NCI-H2081 (cell line): ENCODE measurements at places on chromosomes 2 and 18.

GRCh38 chr2:180722551-180723239 is 257.7 kb upstream of the UBE2E3 start:
- no peak for DNase-seq

GRCh38 chr18:49944663-49945062 is 131.3 kb upstream of the ACAA2 start:
- DNase-seq, result no peak

GRCh38 chr2:196234672-196235071 is 63.3 kb upstream of the STK17B start:
- DNase-seq, result no peak

- DNase-seq, result peak; percentile 38
Measured at GRCh38 chr18:76518860-76519538, 24.0 kb upstream of the ZNF516 start.

GRCh38 chr18:48514786-48515185 is 24.0 kb upstream of the CTIF start:
- peak; percentile 45 for DNase-seq

DNA sequence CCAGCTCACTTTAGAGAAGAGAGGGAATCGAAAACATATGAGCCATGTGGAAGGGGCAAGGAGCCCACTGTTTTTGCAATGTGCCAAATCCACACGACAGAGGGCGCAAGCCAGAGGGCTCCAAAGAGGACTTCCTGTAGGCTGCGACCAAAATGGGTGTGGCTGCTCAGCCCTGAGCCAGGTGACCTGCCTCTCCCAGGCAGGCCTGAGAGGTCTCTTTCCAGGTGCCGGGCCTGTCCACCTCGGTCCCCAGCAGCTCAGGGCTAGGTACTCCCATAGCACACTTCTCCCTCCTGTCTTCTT is 153.8 kb downstream of the TTC32 start:
- DNase-seq, result no peak

DNA sequence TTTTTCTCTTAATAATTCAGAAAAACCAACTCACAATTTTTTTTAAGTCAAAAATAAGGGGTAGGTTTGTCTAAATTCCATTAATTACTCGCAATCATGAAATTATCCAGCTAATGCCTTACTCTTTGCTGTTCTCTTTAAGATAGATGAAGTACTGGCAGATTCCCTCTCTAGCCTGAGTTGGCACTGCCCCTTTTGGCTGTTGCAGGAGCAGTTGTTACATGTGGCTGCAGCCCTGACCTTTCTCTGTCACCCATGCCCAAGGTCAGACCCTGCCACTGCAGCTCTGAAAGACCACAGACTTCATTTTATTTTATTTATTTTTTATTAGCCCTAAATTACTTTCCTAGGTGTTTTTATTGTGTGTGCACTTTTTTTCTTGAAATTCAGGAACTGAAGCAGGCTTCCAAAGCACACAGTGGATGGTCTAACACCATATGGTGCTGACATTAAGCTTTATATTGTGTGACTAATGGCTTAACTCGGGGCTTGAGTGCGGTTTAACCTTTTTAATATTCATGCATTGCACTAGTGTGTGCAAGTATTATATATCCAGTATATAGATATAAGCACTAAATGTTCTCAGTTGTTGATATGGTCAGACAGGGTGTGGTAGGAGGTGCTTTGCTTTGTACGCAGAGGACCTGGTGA is 313.0 kb downstream of the CDH2 start:
- peak; percentile 25 for DNase-seq

- no peak for DNase-seq
Measured at GRCh38 chr2:191148281-191148680, 2.5 kb downstream of the STAT4 start.

- no peak for DNase-seq
Measured at GRCh38 chr2:204026294-204026693, 89.7 kb downstream of the ICOS start.

DNA sequence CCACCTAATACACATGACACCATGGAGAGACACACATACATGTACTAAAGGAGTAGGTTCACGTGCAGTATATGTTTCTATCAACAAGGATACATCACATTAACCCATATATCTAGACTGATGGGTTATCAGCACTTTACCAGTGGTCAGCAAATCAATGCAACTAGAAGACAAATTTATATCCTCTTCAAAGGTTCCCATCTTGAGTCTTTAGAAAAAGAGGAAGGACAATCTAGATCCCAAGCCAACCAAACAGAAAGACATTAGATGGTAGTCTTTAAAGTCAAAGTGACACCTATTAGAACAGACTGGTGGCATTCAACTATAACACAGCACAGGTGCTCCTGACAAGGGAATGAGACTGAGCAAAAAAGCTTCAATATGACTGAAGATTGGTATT is 13.8 kb upstream of the SERTAD2 start:
- no peak for DNase-seq

DNA sequence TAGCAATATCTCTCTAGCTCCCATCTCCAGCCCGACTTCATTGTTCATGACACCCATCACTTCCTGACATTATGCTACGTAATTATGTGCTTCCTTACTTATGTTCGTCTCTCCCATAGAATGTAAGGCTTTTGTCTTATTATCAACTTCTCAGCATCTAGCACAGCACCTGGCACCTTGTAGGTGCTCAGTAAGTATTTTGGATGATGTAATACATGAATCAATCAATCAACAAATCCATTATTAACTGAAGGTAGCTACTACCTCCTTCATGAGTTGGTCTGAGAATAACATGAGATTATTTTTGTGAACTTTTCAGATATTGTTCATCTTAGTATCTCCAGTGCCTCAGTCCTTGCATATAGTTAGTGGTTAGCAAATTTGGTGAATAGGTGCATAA is 109.3 kb downstream of the EN1 start:
- DNase-seq, result no peak

GRCh38 chr18:70643812-70644211 is 355.0 kb downstream of the SOCS6 start:
- no peak for DNase-seq

DNA sequence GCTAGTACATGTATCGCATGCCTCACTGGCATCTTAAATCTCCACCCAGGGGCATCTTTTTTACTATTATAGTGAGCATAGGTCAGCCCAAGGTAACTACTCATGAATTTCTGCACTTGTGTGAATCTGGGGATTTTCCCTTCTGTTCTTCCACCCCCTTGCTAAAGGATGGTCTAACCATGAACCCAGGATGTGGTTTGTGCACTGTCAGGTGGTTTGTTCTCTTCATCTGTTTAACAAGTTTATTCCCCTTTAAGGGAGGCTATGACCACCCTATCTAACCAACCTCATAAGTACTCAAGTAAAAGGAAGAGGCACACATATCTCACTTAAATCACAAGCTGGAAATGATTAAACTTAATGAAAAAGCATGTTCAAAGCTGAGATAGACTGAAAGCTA is 243.0 kb downstream of the RPRM start:
- DNase-seq, result no peak

- no peak for DNase-seq
Measured at GRCh38 chr2:191923652-191923997, 76.7 kb upstream of the CAVIN2 start.

GRCh38 chr18:1050012-1050657 is 145.5 kb downstream of the ADCYAP1 start:
- DNase-seq, result no peak

DNA sequence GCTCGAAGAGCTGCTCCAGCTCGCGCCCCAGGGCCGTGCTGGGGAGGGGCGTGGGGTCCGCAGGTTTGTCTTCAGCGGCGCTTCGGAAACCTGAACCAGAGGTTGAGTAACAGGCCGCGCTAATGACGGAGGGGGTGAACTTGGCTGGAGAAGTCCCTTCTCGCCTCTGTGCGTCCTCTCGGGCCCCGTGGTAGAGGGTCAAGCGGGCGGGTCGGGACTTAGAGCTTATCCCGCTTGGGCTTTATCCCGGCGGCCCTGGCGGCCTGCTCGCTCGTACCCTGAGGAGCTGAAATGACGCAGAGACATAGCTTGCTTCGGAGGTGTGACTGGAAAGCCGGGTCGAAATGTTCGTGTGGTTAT is 479 bp downstream of the RNMT start:
- no peak for DNase-seq

- peak; percentile 72 for DNase-seq
Measured at GRCh38 chr2:118855451-118856279, 8.2 kb upstream of the EN1 start.

GRCh38 chr2:172484253-172484652 is 56.9 kb downstream of the ITGA6 start:
- DNase-seq, result no peak

- DNase-seq, result no peak
Measured at GRCh38 chr2:160457588-160457987, 36.0 kb downstream of the RBMS1 start.

- DNase-seq, result no peak
Measured at GRCh38 chr2:230849633-230850357, 14.9 kb upstream of the ITM2C start.

DNA sequence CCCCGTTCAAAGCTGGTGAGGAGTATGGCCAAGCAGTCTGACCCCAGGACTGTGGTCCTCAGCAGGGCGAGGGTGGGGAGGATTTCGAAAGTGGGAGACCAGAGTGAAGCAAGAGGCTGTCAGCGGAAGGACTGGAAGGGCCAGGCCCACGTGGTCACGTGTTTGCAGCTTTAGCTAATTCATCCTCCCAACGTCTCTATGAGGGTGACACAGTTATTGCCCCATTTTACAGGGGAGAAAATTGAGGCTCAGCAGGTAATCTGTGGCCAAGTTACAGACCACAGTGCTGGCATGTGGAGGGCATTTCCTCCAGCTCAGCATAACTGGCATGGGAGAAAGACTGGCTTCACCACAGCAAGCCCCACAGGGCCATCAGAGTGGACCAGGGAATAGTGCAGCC is 45.4 kb upstream of the LTBP1 start:
- no peak for DNase-seq

DNA sequence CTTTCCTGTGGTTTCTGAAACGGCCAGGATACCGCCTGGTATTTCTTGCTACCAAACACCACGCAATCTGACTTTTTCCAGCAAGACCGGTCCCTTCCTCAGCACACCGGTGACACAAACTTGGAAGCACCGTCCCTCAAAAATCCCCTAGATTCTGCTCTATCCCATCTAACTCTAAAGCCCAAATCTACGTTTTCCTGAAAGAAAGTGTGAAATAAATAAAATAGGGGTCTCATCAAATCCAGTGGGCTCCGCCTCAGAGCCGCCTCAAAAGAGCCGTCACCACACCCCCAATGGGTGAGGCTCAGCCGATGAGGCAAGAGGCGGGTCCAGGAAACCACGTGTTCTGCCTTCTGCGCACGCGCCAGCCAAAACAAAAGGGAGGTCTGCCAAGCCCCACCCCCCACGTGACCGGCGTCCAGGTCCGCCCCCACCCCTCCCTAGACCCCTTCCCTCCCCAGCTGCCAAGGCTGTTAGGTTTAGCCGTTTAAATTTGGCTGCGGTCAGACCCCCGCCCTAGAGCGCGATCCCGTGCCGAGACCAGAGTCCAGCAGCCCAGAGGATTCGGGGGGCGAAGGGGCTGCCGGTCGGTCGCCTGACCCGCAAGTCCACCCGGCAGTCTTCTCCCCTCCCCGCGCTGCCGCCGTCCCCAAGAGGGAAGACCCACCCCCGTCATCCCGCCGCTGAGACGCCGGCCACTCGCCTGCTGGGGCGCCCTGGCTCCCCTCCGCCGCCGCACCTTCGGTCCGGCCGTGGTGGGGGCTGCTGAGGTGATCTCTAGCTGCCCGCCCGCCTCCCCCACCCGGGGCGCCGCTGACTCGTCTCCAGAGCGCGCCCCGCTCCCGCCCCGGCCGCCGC is 534 bp downstream of the KANSL1L start:
- peak; percentile 95 for DNase-seq

DNA sequence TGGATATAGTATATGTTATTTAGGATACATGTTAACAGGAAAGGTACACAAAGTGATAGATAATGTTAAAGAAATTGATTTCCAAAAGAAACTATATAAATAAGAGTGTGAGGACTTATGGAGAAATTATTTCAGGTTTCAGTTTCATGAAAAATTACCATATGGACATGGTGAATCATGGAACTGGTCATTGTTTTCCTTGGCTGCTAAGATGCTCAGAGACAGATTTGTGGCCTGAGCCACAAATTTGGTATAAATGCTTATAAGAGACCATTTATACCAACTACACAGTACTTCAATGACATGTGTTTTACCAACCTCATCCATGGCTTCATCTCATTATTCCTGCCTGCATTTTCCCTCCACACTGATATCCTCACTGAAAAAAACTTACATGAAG is 188.1 kb downstream of the FMNL2 start:
- DNase-seq, result no peak

DNA sequence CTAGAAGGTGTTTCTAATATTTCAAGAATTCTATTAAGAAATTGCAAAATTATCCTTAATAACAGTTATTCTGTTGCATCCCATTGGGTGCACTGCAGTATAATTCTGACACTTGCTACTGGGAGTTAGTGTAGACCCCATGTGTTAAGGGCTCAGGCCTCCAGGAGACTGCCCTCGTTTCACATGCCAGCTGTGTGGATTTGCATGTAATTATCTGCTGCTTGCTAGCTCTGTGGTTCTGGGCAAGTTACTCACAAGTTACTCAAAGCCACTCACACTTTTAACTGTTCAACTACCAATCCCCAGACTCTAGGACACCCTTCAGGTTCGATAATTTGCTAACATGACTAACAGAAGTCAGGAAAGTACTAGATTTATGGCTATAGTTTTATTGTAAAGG is 38.6 kb downstream of the ST6GAL2 start:
- DNase-seq, result no peak

- no peak for DNase-seq
Measured at GRCh38 chr18:42412281-42412680, 457.2 kb downstream of the PIK3C3 start.

DNA sequence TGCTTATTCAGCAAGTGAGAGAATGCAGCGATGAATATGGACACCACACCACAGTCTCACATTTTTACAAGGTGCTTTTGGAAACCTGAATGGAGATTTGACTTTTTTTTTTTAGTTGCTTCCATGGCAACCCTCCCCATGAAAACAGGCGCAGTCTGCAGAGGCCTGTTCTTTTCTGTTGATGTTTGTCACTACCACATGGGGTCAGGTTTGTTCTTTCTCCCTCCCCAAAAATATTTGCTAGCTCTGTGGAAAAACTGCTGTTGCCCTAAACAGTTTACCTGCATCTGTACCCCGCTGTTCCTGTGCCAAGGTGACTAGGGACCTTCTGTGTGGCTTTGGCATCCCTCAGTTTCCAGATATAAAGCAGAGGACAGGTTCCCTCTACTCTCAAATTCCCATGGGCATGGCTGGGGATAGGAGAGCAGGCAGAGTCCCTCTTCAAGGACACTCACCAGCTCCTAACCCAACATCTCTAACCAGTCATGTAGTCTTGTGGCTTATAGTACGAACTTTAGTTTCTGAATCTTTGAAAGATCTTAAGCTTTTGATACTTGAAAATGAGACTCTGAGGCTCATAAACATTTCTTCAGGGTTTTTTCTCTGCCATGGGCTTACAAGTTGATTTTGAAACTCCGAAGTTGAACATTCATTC is 14.7 kb upstream of the MAPRE2 start:
- no peak for DNase-seq

DNA sequence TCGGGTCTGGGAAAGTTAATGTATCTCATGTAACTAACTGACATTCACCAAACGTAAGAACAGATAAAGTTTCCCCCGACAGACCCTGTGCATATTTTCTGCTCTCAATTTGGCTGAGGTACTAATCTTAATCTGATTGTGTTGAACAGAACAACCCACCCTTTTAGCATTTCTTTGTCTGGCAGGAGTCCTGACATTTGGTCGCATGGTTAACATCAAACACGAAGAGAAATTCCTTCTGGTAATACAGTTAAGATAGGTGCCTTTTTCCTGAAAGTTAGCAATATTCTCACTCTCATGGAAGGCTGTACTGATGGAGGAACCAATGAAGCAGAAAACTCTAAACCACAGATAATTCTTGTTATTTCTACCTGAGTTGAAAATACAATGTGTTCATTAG is 520.8 kb downstream of the PARD3B start:
- DNase-seq, result no peak
